ENCODE measurements at places on chromosomes 3 and 15.

DNA sequence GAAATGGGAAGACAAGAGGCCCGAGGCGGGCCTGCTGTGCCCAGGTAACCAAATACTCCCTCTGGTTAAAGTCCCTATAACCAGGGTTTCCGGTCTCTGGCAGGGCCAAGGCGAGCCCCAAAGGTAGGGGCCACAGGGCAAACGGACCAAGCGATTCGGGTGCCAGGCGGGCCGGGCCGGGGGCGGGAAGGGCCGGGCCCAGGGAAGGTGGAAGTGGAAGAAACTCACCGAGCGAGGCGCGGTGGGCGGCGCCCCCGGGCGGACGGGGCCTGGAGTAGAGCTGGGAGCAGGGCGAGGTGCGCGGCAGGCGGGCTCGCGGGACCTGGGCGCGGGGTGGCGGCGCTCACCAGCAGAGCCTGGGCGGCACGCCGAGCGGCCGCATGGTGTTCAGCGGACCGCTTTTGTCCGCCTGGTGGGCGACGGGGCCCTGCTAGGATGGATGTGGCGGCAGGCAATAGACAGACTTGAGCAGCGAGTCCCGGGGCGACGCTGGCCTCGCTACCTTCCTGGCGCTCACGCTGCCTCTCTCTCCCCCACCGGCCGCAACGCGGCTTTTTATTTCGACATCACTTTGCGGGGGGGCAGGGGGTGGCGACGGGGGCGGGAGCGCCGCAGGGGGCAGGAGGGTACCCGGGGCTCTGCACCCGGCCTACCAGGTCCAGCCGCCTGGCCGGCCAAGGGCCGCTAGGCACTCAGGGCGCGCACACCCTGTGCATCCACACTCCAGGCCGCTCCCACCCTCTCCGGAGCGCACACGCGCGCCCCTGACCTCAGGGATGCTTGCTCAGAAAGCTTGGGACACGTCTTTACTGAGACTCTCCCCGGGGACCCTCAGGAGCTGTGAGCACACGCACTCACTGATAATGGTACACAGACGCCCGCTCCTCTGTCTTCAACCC lies at the start of gene GATA2:
Gene GATA2, minus strand, starts transcription at position 531 of the 899 bp plus-strand sequence. CDS start 6,170 bp downstream, outside the sequence.
- DNase-seq = no peak

DNA sequence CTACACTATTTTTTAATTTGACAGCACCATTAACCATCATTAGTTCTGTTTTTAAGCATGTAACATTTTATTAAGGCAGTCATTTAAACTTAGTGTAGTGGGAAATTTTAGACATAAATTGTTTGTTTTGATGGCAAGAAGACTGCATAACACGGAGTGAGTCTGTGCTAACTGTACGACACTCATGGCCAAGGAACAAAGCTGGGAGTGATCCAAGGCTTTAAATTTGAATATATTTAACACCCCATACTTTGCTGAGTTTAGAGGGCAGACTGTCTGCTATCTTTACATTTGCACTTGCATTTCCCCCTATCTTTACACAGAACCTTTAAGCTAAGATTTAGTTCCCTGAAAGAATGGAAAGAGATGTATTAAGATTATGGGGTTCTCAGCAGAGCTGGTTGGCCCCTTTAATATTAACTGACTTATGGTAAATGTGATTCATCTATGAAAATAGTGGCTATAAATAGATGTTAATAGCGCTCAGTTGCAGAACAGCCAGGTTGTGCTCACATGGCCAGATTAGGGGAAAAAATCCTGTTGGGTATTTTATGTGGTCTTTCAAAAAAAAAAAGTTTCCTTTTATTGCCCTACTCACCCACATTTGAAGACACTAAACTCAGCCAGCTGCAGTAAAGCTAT lies 120.7 kb downstream of the CMSS1 start:
- DNase-seq = no peak

GRCh38 chr3:194007592-194008337 lies 128.2 kb upstream of the HES1 start:
- DNase-seq = no peak

GRCh38 chr3:55490276-55490913 lies 3.3 kb upstream of the WNT5A start:
- no peak for DNase-seq

DNA sequence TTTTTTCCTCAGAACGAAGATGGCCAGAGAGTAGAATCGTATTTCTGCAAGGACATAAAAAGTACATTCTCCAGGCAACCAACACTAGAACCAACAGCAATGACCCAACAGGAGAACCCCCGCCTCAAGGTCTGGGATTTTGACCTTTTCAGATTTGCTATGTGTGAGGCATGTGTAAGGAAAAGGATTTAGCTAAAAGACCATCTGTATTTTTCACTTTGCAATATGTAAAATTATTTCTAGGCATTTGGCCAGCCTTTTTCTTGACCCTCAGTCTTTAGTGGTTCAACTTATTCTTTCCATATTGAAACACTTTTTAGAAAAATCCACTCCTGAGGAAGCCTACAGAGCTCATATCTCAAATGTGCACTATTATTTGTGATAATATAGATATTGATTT lies 219.2 kb upstream of the GOLGA6L4 start:
- DNase-seq = no peak

- DNase-seq = no peak
Observed at GRCh38 chr3:193194371-193194770, 46.7 kb upstream of the PLAAT1 start.

GRCh38 chr3:150174179-150174578 lies 203.5 kb upstream of the PFN2 start:
- no peak for DNase-seq

- no peak for DNase-seq
Observed at GRCh38 chr3:146625186-146625775, 20.1 kb upstream of the PLSCR5 start.

- no peak for DNase-seq
Observed at GRCh38 chr3:141278196-141279076, 46.8 kb downstream of the PXYLP1 start.

- no peak for DNase-seq
Observed at GRCh38 chr3:3817865-3818264, 18.6 kb downstream of the LRRN1 start.

GRCh38 chr3:122301063-122301462 lies 24.0 kb upstream of the CSTA start:
- no peak for DNase-seq

DNA sequence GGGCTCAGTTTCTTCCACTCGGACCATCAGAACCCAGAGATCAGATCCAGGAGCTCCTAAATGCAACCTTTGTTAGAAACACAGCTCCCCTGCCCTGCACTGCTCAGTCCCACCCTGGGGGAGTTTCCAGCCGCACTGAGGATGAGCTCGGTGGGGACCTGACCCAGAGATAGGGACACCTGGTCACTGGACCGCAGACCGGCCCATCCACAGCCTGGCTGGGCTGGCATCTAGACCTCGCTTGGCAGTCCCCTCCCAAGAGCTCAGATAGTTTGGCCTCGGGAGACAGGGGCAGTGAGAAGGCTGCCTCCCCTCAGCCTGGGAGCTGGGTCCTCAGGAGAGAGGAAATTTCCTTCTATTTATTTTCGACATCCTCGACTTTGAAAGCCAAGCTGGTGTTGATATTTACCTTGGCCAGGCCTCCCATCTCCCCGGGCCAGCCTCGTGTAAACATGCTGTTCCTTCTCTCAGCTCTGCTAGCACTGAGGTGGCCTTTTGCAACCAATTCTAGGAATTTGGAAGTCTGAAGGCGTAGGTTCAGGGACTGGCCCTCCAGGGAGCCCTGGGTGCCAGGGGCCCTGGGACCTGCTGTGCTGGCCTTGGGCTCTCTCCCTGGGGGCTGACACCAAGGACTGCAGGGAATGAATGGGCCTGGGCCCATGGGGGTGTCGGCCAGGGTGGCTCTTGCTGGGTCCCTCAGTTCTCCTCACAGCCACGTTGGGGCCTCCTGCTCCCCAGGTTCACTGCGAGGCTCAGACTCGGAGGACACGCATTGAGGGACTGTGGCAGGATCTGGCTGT lies 90.1 kb downstream of the VGLL4 start:
- DNase-seq = no peak

DNA sequence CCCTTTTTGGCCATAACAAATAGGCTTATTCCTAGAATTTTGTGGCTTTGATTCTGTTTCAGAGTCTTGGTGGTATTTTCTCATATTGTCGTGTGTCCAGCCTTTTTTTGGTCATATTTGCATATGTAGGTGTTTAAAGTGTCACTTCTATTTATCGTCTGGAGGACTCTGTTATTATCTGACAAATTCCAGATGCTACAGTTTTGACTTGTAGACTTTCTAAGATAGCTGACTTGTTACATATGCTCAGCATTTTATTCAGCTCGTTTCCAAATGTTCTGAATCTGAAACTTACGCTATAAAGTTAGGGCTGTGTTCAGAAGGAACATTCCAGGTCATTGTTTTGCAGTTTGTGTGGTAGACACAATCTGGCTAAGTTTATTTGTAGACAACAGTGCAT lies 1.9 kb downstream of the PPP4R2 start:
- no peak for DNase-seq

DNA sequence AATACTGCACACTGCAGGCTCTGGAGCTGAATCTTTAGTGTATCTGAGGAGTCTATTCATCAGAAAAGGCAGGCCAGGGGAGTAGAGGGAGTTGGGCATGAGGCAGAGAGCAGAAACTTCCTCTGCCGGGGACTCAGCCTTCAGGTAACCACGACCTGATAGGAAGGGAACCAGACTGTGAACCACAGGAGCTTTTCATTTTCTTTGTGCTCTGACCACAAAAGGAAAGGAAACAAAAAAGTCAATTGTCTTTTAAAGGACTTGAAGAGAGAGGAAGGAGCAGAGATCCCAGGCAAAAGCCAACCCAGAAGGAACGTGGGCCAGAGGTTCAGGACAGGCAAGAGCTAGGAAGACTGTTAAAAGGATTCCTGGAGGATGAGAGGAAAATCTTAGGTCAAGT lies 573.3 kb downstream of the EPHB1 start:
- no peak for DNase-seq

DNA sequence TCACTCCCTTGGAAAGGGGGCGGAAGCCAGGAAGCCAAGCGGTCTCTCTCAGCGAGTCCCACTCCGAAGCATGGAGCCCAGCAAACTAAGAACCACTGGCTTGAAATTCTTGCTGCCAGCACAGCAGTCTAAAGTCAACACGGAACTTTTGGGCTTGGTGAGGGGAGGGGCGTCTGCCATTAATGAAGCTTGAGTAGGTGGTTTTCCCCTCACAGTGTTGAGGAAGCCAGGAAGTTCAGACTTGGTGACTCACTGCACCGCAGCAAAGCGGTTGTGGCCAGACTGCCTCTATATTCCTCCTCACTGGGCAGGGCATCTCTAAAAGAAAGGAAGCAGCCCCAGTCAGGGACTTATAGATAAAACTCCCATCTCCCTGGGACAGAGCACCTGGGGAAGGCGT lies 665.4 kb upstream of the CBLB start:
- DNase-seq = peak; percentile 21

DNA sequence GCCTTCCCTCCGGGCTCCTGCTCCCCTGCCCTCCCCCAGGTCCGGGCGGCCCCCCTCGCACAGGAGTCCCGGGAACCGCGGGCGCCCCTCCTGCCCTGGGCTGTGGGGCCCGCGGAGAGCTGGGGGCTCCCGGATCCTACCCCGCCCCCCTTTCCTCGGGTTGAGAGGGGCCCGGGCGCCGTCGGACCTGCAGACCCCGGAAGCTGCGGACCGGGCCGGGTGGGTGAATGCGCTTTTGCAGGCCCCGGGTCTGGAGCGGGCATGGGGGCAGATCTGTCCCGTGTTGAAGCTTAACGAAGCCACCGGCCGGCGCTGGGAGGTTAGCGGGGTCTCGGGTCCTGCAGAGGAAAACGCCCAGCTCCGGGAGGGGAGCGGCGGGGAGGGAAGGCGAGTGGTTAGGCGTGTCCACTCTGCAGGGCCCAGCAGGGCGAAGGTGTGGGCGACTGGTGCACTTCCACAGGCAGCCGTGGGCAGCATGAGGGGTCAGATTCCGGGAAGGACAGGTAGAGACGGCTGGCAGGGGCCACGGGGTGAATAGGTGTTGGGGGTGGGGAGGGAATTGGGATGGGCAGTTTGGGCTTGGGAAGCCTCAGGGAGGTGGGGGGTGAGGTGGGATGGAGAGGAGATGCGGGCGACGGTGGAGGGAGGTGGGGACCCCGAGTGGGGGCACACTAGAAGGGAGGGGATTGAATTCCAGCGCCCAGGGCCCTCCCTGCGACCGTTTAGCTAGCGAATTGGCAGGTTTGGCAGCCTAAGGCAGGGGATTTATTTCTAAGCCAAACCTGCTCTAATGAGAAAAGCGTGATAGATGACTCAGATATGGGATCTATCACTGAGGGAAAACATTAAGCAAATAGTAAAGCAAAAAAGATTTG lies 635 bp downstream of the CD276 start:
- no peak for DNase-seq

GRCh38 chr3:156776031-156776430 lies 50.1 kb upstream of the LEKR1 start:
- no peak for DNase-seq

GRCh38 chr3:188819939-188820338 lies 351.8 kb upstream of the TPRG1 start:
- no peak for DNase-seq

GRCh38 chr15:81293728-81294515 lies 30.0 kb downstream of the STARD5 start:
- DNase-seq = peak; percentile 70

- no peak for DNase-seq
Observed at GRCh38 chr3:63955036-63955650, 43.0 kb upstream of the SCAANT1 start.

DNA sequence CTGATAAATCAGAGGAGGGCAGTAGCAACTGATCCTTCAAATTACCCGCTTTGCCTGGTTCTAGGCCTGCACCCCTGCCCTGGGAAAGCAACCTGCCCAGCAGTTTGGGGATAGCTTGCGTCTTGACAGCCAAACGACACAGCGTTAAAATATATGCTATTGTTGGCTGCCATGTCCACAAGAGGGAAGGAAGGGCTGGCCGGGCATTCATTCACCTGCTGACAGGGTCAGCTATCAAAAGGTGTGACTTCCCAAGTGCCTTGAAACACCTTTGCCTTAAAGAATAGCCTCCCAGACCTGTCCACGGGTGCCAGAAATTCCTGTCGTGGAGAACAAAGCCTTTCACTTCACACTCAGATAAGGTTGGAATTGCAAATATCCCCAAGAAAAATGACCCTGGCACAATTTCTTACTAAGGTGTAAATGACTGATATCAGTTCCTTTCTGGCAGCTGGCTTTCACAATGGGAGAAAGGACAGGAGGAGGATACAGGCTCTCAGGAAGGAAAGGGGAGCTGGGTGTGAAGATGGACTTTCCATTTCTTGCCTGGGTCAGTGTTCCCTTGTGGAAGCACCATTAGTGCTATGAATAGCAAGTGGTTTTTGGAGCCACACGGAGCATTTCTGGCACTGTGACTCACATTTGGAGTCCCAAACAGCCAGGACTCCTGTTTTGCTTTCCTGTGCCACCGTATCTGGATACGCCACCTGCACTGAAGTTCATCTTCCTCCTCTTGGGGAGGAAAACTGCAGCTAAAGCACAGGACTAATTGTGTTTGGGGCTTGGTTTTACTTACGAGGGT lies 19.2 kb downstream of the ALDH1A3 start:
- no peak for DNase-seq

DNA sequence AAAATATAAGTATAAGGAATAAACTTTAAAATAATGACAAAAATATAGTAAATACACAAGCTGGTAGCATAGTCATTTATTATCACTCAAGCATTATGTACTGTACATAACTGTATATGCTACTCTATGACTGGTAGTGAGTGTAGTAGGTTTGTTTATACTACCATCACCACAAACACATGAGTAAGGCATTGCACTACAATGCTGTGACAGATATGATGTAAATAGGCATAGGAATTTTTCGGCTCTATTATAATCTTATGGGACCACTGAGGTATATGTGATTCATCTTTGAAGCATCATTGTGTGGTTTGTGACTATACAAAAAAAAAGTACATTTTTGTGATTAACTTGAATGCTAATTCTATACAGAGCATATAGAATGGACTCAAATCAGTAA lies 35.3 kb upstream of the FBN1 start:
- no peak for DNase-seq

All from stimulated activated CD4-positive, alpha-beta T cell treated with anti-CD3 and anti-CD28 coated beads, Interleukin-12 subunit alpha, Interleukin-12 subunit beta, amount 100 ng/mL, for 4 hours (primary cell).